Hindlimb muscle (tissue), 1 donor: ENCODE measurements at places on chromosomes 3 and 15.
A peak's percentile ranks its signal among the peaks of the same experiment; 100 is the strongest.

GRCh38 chr15:76147906-76148570 is 88.3 kb downstream of the TMEM266 start:
- peak; percentile 70 for DNase-seq

- DNase-seq = no peak
Measured at GRCh38 chr3:165254812-165255211, 58.6 kb upstream of the SLITRK3 start.

GRCh38 chr3:111238885-111239284 is 167.3 kb downstream of the NECTIN3 start:
- no peak for DNase-seq

GRCh38 chr3:195241592-195242355 is 29.2 kb downstream of the XXYLT1 start:
- no peak for DNase-seq

DNA sequence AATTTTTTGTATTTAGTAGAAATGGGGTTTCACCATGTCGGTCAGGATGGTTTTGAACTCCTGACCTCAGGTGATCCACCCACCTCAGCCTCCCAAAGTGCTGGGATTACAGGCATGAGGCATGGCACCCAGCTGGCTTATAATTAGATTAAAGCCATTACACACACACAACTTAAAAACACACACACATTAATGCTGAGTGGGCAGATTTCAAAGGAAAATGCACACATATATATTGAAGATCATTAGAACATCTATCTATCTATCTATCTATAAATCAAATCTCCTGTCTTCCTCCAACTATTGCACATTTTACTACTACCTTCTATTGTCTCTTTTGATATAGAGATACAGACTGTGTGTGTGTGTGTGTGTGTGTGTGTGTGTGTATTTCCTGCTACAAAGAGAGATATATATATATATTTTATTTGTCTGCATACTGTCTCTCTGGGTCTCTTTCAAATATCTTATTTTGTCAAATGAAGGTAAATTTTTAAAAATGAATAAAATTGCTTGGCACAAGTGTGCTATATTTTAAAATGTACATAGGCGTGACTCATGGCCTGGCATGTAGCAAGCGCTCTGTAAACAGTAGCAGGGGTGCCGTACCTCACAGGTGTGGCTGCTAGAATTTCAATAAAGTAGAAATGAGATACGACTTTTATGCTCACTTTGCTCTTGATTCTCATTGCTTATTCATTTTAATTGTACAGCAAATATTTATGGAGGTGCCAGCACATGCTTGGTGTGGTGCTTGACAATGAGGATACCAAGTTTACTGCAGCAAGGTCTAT is 655.8 kb downstream of the AGBL1 start:
- no peak for DNase-seq

- DNase-seq = no peak
Measured at GRCh38 chr3:42151596-42152168, 60.5 kb downstream of the TRAK1 start.

- no peak for DNase-seq
Measured at GRCh38 chr3:130473416-130473815, 43.6 kb upstream of the COL6A6 start.

- no peak for DNase-seq
Measured at GRCh38 chr3:148848410-148848809, 16.7 kb upstream of the CPA3 start.

DNA sequence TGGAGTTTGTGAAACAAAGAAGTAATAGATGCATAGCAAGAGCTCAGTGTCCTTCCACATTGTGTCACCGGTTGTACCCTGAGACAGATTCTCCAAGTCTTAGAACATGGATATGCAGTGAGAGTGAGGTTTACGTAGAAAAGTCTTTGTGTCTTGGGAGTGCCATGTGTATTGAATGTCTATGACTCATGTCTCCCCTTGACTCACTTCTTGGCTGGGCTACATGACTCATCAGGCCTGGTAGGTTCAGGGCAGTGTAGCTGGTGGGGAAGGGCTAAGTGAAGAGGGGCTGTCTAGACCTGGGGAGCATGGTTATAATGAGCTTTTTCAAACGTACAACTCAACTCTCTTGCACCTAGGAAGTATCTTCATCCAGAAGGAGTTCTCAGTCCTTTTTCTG is 167.4 kb downstream of the GAP43 start:
- DNase-seq = no peak

DNA sequence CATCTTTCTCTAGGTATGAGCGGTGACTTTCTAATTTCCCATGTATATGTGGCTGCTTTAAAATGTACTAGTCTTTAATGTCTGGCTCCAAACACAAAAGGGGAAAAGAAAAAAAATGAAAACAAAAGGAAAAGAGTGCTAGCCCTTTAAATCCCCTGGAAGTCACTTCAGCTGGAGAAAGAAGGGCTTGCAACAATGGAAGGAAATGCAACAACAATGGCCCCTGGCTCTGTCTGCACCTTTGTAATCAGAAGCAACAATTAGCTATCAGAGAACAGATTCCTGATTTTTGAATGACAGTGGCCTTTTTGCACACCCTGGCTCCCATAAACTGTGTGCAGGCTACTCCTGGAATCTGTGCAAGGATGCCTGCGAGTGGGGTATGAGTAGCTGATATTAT is 591.2 kb downstream of the FHIT start:
- no peak for DNase-seq

DNA sequence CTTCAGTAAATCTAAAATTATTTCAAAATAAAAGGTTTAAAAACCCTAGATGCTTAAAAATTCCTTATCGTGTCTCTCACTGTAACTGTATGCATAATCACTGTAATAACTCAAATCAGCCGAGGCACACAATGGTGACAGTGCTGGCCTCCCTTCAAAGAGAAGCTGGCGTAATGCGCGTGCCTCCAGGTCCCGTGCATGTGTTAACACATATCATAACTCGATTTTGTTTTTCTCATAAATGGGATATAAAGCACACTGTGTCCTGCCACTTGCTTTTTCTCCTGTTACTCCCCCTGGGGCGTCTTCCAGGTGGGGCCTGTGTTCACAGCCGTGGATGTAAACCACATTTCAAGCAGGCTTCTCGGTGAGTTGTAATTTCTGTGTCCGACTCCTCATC is 56.0 kb downstream of the TPRA1 start:
- DNase-seq = no peak

DNA sequence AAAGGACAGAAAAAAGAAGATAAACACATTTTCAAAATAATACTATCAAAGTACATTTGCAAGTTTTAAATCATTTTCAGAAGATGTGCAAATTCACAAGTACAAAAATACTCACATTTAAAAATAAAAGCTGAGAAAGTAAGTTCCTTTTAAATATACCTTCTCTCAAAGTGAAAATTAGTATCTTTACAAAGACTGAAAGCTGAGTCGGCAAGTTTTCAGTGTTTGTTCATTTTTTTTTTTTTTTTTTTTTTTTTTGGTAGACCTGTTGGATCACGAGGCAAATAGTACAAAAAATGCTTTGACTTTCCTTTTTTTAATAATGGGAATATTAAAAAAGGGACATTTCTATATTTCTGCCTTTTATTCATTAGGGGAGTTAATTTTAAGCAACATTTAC is 317.8 kb downstream of the LSAMP start:
- DNase-seq = no peak

DNA sequence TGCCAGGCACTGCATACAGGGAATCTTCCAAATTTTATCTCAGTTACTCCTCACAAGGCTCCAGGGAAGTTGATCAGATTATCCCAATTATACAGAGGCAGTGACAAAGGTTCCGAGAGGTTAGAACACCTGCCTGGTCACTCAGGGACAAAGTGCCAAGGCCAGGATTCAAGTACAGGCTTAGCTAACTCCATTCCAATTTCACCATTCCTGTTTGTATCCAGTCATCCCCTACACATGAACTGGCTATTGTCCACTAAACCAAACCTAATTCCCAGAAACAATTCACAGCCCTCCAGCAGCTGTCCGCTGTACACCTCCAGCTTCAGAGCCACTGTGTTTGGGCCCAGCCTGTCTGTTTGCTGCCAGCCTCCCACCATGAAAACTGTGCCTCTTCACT is 16.0 kb downstream of the MUC13 start:
- no peak for DNase-seq
